Heart left ventricle (tissue), 16 donors: ENCODE measurements at places on chromosomes 2 and 18. TPM values are rescaled to one million over a fixed set of nuclear protein-coding genes. Genes with fewer than 3 reads are reported as not detected.

The HJURP gene
- 0.10 TPM for total RNA-seq

The KIAA2012 gene
- total RNA-seq: not detected

The NBEAL1 gene
- 16.8 TPM for total RNA-seq

The SLC4A5 gene
- 0.36 TPM for total RNA-seq

The FOXD4L1 gene
- total RNA-seq: not detected

The KCNG2 gene
- total RNA-seq: not detected

The CHRNG gene
- total RNA-seq: not detected

The SERPINB2 gene
- total RNA-seq: 0.27 TPM

The RNF144A gene
- 27.2 TPM for total RNA-seq

The KATNAL2 gene
- 1.5 TPM for total RNA-seq

The CAPN14 gene
- 0.25 TPM for total RNA-seq

The KLHL29 gene
- 0.74 TPM for total RNA-seq

The TCF23 gene
- 0.07 TPM for total RNA-seq

The SMCHD1 gene
- 26.2 TPM for total RNA-seq

The DYNAP gene
- total RNA-seq: not detected

The FAM161A gene
- total RNA-seq: 2.3 TPM

The TPO gene
- 11.7 TPM for total RNA-seq

The SIX3 gene
- not detected for total RNA-seq

The TEKT4 gene
- 0.45 TPM for total RNA-seq

The HADHB gene
- 1,915 TPM for total RNA-seq

The DUSP2 gene
- total RNA-seq: 2.7 TPM

The SERPINB12 gene
- total RNA-seq: not detected

The UNC50 gene
- total RNA-seq: 25.8 TPM
